Neural progenitor cell (in vitro differentiated cells): ENCODE measurements at places on chromosomes 3 and 15. TPM values are rescaled to one million over a fixed set of nuclear protein-coding genes. Genes with fewer than 3 reads are reported as not detected.

DNA sequence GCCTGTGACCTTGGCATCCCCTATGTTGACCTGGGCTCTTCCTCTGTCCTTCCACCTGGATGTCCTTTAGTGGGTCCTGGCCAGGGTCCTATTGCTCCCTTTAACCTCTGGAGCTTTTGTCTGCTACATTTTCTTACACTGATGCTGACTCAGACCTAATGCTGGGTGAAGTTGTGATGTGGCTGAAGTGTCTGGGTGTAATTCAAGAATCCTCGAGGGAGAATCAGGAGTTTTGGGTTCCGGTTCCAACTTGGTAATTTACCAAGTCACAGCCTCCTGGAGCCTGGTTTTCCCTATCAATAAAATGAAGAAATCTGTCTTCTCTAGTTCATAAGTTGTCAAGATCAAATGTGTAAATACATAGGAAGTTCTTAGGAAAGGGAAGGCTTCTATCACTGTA, 25.6 kb downstream of the CEP19 start:
- no peak for DNase-seq

DNA sequence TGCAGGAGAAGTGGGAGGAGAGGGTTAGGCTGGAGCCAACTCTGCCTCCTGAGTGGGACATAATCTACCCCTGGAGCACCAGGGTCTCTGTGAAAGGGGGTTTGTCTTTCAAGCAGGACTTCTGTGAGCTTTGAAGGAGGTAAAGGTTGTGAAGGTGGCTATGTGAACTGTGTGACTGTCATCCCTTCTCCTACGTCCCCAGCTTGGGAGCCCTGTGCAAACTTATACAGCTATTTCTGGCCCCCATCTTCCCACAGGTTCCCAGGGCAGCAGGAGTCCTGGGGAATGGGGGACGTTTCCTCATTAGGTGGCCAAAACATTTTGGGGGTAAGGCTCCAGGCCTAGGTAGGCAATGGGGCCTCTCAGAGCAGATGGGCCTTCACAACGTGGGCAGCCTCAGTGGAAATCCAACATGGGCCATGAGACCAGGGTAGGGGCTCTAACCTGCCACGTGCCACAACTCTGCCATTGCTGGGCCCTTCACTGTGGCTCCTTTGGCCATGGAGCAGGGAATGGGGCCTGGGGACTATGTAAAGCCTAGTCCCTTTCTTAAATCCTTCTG, 3.5 kb downstream of the VIPR1 start:
- no peak for DNase-seq

GRCh38 chr15:89002281-89002761, 85.9 kb upstream of the ABHD2 start:
- no peak for DNase-seq

DNA sequence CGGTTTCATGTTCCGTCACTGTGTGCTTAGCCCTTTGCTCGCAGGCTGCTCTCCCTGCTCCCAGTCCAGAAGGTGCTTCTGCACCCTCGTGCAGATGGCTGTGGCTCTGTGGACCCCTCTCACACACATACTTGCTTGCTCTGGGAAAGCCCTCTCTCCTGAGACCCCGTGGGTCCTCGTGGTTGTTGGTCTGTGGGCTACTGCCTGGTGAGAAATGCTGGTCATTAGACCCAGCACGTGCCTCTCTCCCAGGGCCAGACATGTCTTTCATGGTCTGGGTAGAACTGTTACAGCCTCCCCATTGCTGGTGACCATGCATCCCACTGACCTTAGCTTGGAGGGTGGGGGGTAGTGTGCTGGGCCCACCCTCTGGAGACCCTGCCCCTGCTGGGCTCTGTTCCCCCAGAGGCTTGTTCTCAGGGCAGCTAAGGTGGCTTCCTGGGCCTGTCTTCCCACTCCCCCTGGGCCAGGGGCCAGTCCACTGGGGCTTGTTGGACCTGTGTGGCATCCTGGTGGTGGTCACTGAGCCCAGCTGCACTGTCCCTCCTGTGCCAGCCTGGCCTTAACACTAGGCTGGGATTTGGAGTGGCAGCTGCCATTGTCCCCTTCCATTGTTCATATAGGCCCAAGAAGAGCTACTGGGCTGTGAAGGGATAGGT, 10.6 kb downstream of the C15orf39 start:
- no peak for DNase-seq

GRCh38 chr15:64193971-64194370, 31.1 kb upstream of the PPIB start:
- DNase-seq, result peak; percentile 29

DNA sequence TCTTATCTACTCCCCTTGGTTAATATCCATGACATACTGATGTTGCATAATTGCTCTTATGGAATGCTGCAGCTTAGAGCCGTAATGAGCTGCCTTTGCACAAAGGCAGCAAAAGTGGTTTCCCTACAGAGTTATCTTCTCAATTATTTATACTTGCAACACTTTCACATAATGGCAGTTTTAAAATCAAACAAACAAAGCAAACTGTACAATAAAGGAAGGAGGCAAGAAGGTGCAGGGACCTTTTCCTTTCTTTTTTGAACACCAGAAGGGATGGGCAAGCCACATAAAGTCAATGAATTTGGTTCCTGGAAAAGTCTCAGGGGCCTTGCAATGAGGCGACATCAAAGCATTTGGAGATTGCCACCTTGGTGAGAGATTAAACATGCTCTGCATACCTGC, 188.0 kb downstream of the MEIS2 start:
- DNase-seq, result no peak

DNA sequence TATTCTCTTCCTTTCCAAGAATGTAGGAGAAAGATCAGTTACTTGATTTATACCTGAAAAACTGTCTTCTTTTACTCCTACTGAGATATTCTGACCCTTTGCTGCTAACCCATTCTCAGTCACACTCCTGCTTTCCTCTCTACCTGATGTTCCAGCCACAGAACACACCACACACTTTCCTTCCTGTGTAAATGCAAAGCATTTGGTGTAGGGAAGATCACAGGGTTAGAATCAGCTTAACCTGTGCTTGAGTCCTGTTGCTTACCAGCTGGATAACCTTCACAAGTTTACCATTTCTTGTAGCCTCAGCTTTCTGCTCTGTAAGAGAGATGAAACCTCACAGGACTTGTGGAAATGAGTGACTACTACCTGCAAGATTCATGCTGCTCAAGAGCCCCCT, 489.8 kb upstream of the GOLIM4 start:
- no peak for DNase-seq

GRCh38 chr15:100842756-100843730, 36.6 kb upstream of the ALDH1A3 start:
- DNase-seq, result no peak

DNA sequence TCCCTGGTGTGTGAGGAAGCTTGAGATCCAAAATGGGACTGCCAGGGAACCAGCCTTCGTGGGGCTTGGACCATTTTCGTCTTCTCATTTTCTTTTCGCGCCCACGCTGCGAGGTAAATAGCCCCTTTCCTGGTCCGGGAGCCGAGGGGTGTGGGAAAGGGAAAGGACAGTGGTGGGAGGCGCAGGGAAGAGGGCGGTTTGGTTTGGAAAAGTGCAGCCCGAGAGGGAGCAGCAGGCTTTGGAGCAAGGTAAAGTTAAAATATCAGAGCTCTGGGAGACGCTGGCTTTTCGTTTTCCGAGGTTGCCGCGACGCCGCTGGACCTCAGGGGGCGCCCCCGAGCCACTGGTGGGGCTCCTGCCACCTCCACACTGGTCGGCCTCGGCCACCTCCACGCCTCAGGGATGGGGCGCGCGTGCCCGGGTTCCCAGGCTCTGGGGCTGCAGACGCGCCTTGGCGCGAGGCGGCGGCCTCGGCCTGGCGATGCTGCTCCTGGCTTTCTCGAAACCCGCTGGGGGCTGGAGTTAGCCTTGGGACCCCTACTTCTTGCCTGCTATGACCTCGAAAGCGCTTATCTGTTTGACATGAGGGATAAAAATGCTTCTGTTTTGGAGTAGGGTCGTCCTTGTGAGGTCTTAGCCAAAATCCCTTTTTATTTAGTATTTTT, 3.2 kb downstream of the PTPRG start:
- peak; percentile 94 for DNase-seq

DNA sequence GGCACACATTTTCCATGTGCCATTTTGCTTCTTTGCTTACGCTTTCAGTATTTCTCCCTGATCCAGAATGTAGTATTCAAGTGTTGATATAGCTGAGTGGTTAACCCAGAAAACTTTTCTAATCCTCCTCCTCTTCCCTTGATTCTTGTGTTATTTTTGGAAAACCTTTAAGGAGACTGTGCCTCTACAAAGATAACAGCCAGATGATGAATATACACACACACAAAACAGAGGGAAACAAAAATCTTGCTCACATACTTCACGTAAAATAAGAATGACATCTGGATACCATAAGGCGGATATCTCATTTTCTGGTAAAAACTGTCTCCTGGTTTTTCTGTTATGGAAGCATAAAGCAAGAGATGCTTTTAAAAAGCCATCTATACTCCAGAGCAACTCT, 295.8 kb upstream of the THBS1 start:
- DNase-seq, result no peak

ZNF80 gene
- not detected in 2 replicates for total RNA-seq

MYO5C gene
- total RNA-seq, result 22.3 and 24.1 TPM in 2 replicates

ACSBG1 gene
- 0.11 and 0.22 TPM in 2 replicates for total RNA-seq

AZI2 gene
- 61.2 and 74.0 TPM in 2 replicates for total RNA-seq

SIDT1 gene
- not detected in 2 replicates for total RNA-seq

FANCD2OS gene
- not detected in 2 replicates for total RNA-seq
